Astrocyte of the spinal cord (primary cell): ENCODE measurements at places on chromosomes 7 and 10.

DNA sequence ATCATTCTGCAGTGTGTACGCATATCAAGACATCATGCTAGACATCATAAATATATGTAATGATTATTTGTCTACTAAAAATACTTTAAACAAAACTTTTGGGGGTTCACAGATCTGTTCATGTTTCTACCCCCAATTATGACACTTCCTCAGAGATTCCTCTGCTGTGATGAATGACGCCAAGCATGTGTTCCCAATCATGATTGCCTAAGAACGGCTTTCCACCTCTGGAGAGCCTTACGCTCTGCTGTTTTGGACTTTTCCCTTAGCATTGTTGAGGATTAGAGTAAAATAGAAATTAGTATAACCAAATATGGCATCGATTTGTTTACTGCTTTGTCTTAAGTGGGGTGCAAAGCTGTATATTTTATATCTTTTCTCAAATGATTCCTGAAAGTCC is 236.3 kb upstream of the IGFBP3 start:
- DNase-seq: no peak

DNA sequence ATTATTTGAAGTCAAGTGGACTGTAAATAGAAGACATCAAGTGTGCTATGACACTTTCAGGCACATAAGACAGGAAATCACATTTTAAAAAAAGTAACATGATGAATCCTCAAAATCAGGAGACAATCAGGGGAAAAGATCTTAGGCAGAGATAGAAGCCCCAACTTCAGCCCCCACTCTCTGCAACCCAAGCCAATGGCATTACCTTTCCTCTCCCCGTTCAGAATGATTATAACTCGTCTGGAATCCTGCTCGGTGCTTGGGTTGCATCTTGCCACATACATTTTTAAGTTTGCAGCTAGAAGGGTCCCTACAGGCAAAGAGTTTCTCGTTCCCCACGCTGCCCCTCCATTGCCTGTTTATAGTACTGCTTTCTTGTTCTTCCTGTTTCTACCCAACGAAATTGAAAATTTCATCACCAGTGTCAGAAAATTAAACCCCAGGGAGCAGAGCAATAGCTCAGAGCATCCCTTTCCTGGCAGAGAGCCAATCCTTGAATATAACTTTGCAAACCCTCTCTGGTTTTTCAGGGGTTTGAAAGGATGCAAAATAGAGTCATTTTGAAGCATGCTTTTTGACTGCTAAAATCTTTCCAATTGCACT is 260.5 kb upstream of the AOAH start:
- DNase-seq: no peak

DNA sequence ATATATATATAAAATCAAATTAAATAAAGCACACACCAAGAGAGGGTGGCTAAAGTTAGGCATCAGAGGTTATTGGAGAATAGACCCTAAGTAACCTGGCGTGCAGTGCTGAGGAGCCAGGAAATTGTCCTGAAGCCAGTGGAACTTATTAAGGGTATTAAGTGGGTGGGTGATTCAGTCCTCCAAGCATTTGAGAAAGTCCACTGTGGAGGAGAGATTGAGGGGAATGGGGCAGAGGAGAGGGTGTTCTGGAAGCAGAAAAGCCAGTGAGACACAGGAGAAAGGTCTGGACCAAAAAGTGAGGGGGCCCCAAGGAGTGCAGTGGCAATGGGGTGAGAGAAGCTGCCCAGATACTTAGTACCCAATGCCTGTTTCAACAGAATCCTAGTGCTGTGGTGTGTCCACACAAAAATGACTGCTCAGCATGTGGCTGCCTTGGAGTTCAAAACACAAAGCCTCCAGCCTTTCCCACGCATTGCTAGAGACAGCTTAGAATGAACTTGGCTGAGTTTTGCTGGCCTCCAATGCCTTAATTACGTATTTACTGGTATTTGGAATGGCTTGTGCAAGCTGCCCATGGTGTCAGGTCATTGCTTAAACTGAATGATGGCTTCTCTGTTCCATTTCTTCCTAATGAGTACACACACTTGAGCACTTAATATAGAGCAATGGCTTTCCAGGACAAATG is 44.9 kb upstream of the CHST15 start:
- DNase-seq: peak; percentile 66

GRCh38 chr10:132667342-132668047 is 118.5 kb downstream of the NKX6-2 start:
- DNase-seq: peak; percentile 82

DNA sequence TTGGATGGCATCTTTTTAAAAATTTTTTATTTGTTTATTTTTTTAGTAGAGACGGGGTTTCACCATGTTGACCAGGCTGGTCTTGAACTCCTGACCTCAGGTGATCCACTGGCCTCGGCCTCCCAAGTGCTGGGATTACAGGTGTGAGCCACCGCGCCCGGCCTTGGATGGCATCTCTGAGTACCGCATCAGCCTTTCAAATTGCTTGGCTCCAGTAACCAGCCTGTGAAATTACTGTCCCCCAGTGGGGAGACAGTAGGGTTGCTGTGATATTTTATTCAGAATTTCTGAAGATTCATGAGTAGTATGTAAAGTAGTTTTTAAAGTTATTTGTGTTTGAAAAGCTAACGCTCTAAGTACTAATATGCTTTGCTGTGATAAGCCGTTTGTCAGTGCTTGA is 1.2 kb downstream of the NUB1 start:
- no peak for DNase-seq

- peak; percentile 43 for DNase-seq
Measured at GRCh38 chr7:105389088-105389650, 448 bp upstream of the SRPK2 start.

DNA sequence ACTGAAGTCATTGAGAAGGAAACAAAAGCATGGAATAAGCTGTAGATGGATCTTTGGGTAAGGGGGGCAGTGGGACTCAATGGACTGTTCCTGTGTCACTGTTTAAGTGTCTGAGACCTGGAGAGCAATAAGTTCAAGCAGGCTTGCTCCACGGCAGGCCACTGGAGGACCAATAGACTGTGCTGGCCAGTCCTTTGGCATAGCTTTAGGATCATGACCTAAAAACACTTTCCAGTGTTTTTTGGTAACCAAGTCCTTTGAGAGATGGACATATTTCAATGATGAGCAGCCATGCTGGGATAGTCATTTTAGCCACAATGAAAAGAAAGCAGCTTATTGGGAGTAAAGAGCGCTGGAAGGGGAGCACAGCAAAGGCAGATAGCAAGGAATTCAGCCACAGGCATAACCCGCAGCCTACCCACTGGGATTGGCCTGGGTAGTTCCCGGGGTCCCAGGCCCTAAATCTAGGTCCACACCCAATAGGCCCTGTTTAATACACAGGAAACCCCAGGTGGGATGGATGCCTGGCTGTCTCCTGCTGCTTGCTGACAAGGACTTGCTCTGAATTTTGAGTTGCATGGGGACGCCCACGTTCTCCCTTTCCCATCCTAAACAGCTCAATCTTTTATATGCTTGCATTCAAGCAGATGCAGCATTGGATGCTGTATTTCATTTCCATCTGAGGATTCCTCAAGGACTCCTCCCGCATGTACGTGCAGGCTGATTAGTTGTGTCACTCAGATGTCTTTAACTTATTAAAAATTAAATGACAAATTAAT is 727.2 kb downstream of the KCNMA1 start:
- DNase-seq: no peak

GRCh38 chr7:158448430-158449100 is 139.1 kb downstream of the PTPRN2 start:
- no peak for DNase-seq

GRCh38 chr10:5461203-5461588 is 38.2 kb downstream of the CALML5 start:
- DNase-seq: no peak

GRCh38 chr7:149716007-149716931 is 57.1 kb downstream of the ZNF467 start:
- DNase-seq: peak; percentile 7

DNA sequence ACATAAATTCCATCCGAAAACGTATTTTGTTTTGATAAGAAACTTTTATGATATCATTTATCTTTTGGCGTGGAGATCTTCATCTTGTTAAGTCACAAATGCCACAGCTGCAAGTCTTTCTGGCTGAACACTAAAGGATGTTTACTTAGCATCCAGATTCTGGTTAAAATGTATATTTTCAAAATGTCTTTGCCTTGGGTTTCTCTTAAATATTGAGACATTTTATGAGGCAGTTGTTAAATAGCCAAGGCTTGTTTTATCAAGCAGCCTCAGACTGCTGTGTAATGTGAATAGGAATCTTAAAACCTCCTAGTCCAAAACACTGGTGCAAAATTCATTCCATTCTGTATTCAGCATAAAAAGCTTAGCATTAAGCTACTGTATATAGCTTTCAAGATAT is 136.3 kb upstream of the FZD1 start:
- DNase-seq: no peak

- DNase-seq: peak; percentile 38
Measured at GRCh38 chr7:45033261-45033930, 33.4 kb downstream of the CCM2 start.

- no peak for DNase-seq
Measured at GRCh38 chr10:60960913-60961312, 16.9 kb upstream of the RHOBTB1 start.

DNA sequence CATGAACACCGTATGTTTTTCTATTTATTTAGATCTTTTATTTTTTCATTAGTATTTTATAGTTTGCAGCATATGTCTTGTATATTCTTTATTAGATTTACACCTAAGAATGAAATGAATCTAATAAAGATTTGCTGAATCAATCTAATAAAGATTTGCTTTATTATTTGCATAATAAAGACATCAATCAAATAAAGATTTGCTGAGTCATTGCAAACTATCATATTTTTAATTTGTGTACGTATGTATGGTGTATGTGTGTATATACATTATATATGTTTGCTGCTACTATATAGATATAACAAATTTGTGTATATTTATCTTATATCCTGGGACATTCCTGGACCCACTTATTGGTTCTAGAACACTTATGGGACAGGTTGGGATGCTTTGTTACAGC is 147.5 kb downstream of the PTN start:
- DNase-seq: no peak

- DNase-seq: peak; percentile 83
Measured at GRCh38 chr7:47818796-47819606, 129.3 kb downstream of the PKD1L1 start.

GRCh38 chr7:149804106-149804505 is 30.7 kb upstream of the ZNF467 start:
- no peak for DNase-seq

GRCh38 chr7:55464422-55464821 is 99.3 kb downstream of the LANCL2 start:
- no peak for DNase-seq

DNA sequence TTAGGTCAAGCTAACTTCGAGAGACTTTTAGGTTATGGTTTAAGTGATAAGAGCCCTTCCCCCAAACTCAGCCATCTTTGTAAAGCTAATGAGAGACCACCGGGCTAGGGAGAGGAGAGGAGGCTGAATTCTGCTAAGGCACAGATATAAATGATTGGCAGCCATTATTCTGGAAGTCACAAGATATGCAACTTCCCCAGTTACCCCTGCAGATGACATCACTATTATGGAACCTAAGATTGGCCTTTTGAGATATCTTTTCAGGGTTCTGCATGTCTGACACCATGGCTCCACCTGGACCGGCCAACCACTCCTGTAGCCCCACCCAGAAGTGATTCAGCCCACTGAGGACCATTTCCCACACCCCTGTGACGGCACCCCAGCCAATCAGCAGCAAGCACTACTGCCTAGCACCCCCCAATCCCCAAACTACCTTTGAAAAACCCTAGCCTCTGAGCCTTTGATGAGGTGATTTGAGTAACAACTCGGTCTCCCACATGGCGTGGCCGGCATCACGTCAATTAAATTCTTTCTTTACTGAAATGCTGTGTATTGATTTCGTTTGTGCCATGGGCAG is 14.4 kb downstream of the VIPR2 start:
- no peak for DNase-seq

DNA sequence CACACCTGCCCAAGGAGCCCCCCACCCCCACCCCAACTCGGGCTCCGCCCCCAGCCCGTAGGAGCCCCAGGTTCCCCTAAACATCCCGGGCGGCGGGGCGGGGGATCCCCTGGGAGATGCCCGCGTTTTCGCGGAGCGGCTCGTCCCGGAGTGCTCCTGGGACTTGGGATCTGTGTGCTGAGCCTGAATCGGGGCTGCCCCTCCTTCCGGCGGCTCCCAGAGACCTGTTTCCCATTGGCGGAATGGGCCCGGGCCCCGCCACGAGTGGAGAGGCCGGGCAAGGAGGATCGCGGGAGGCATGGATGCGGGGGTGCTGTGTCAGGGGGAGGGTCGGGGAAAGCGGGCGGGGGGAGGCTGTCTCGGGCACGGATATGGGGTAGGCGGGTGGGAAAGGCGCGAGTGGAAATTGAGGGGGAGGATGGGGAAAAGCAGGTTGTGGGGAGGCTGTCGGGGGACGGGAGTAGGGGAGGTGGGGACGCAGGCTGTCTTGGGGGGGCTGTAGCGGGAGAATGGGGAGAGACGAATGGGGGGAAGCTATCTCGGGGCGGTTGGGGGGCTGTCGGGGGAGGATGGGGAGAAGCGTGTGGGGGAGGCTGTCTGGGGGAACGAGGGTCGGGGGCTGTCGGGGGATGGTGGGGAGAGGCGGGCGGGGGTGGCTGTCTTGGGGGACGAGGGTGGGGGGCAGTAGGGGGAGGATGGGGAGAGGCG is 572 bp upstream of the BHLHA15 start:
- DNase-seq: no peak

DNA sequence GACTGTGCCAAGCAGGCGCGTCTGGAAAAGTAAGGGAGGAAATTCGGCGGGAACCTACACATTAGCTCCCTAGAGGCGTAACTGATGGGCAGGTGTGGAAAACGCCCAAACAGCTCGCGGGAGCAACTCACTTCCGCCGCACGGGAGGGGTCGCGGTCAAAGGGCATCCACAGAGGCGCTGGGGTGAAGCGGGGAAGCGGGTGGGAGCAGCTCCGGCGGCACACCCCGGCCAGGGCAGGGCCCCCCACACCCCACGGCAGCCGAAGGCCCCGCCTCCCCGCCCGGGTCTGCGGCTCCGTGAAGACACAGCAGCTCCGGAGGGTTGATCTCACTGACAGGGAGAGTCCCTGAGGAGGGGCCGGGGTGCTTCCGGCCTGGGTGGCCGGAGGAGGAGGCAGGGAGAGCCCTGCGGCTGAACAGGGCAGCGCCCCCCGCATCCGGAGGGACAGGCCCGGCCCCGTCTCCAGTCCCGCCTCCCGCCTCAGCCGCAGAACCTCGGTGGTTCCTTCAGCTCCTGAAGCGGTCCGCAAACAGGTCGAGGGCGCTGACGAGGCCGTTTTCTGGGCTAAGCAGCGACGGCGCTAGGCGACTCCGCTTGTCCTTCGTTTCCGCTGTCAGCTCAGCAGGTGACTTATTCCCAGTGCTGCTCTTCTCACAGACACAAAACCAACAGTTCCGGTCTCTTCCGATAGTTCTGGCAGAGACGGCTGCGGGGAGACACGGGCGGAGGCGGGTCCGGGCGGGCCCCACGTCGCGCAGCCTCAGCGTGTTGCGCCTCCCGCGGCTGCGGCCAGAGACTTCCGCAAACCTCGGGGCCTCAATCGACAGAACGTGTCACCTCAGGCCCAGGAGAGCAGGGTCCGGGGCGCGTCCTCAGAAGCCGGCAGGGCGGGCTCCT is 276.1 kb downstream of the DNAJB6 start:
- DNase-seq: peak; percentile 4

DNA sequence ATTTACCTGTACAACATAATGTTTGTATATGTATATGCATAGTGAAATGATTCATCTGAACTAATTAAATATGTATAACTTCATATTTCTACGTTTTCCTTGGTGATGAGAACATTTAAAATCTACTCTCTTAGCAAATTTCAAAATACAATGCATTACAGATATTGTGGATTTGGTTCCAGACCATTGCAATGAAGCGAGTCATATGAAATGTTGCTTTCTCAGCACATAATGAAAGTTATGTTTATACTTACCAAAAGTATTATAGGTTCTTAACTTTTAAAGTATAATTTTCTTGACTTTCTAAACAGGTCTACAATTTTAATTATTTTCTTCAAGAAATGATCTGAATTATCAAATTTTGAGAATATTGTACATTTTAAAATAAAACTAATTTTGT is 189.2 kb downstream of the CSTF2T start:
- no peak for DNase-seq
